CD4-positive, CD25-positive, alpha-beta regulatory T cell (primary cell): ENCODE measurements at places on chromosomes 7 and 10. TPM values are rescaled to one million over a fixed set of nuclear protein-coding genes. Genes with fewer than 3 reads are reported as not detected.

FAM13C gene
- not detected for total RNA-seq

- no peak for DNase-seq
Observed at GRCh38 chr10:63210611-63211196, 77.6 kb downstream of the NRBF2 start.

DNA sequence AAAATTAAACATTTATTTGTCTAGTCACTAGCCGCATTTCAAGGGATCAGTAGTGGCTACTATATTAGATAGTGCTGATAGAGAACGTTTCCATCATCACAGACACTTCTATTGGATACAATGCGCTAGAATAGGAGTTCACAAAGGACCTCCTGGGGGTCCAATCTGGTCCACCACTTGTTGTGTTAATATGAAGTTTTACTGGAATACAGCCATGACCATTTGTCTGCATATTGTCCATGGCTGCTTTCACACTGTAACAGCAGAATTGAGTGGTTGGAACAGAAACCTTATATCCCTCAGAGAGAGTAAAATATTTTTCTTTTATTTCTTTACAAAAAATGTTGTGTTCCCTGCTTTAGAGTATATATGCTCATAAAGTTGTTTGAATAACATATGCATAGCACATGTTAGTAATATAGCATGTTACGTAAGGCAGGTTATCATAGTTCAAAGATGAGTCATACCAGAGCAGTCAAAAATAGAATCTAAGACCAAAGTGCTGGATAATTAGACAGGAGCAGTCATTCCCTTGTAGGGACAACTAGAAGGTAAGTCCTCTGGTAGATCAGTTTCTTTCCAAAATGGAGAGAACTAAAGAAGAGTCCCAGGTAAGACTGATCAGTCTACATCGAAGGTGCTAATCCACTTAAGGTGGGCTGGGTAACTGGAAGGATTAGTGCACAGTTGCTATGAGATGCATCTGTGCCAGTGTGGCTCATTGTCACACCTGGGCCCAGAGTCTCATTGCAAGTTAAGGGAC is 14.9 kb downstream of the BZW2 start:
- no peak for DNase-seq

TMEM196 gene
- not detected for total RNA-seq

KCNH2 gene
- total RNA-seq, result 3.5 TPM

PDLIM1 gene
- 7.3 TPM for total RNA-seq

DNA sequence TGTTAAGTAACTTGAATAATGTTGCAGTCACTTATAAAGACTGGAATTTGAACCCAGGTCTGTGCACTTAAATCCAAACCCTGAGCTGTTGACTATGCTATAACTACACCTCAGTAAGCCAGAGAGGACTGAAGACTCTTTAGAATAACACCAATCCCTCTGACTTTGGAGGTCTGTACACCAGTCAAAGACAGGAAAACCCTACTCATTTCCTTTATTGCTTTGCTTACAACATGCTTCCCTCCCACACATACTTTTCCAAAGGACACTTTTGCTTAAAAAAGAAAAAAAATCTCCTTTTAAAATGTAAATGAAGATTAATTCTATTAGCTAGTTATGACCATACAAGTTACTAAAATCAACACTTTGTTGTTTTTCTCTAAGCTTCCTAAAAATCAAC is 184.7 kb upstream of the KCTD7 start:
- no peak for DNase-seq

GRCh38 chr7:98870121-98870651 is 372 bp upstream of the TMEM130 start:
- peak; percentile 49 for DNase-seq

DNA sequence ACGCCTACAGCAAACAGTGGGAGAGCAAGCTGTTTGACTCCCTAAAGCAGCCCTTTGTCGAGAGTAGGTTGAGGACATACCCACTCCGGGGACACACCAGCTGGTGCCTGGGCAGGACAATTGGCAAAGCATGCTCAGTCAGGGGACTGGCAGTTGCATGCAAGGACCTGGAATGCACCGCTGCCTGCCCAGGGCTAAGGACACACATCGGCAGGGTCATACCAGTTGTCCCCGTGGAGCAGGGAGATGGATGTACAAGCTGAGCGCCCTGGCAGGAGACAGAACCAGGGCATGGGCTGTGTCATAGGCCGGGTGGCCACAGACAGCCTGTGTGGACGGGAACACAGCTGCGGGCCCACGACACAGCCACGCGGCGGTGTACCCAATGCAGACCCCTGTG is 18.3 kb upstream of the ELN start:
- DNase-seq, result no peak

OR2A1 gene
- not detected for total RNA-seq

- DNase-seq, result no peak
Observed at GRCh38 chr7:87359366-87359765, 13.9 kb downstream of the CROT start.

SPDYE11 gene
- total RNA-seq, result not detected

DNA sequence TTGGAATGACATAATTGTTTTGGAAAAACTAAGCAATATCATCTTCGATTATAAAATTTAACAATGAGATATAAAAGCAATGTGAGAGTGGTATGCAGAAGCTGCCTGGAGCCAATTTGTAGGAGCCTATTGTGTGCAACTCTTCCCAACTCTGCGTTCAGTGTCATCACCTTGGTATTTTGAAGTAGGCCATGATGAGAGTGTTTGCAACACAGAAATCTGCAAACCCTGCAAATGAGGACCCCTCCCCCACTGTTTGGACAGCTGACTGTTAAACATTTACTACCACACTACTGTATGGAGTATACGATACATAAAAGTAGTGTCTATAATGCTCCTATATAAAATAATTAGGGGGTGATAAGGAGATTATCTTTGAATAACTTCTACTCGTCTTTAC is 531.3 kb downstream of the ATRNL1 start:
- no peak for DNase-seq

NXPH1 gene
- not detected for total RNA-seq

DNA sequence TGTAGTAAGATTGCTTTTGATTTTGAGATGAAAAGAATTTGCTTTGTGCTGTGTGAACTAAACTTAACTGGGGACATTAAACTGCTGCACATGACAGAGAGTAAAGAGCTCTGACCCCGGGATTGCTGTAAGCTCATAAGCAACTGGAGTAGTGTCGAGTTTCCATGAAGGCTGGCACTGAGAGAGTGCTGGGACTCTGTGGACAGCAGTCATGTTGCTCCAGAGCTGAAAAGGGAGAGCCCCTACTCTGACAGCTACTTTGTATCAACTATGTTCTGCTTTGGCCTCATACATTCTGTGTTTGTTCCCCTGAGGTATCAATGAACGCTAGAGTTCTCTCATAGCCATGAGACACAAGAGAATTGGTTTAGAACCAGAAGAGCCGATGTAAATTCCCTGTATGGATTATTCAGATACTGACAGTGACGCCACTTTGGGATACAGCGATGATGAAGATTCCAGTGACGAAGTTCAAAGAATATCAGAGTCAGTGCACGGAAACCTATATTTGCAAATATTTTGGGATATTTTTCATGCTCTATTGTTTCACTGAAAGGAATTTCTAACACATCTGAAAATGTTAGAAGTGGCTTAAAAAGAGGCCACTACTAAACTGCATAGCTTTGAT is 185.9 kb upstream of the DKK1 start:
- DNase-seq, result no peak

- DNase-seq, result no peak
Observed at GRCh38 chr7:158702196-158702595, 2.4 kb downstream of the NCAPG2 start.

POLD2 gene
- 37.1 TPM for total RNA-seq

SLC26A5 gene
- total RNA-seq, result not detected

DNA sequence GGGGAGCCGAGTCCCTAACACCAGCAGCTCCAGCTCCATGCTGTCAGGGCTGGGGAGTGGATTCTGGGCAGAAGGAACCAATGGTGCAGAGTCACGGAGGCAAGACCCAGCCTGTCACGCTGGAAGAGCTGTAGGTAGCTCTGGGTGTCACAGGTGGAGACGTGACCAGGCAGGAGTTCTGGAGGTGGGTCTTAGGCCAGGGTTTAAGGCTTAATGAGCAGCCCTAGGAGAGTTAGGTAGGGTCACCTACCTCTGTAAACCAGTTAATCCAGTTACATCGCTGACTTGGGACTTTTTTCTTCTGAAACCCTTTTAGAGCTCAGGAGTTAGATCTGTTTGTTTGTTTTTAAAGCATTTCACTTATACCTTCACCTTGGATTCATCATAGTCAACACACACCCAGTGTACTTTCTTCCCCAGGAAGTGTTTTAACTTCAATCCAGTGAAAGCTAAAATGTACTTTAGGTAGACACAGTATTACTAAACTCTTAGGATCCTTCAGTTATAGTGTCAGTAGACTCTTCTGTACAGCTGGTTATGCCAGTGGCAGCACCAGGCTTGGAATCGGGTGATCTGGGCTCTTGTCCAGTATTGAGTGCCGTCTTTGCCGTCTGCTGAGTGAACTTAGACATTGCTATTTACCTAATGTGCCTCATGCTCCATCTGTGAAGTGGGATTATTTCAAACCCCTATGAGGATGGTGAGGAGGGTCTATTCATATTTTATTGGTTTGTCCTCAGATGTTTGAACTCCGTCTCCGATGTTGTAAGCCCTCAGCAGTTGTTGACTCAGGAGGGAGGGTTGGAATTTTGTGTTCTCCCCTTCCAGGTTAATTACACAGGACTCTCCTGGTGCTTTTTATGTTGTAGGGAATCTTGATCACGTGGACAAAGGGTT is 31.0 kb downstream of the TACR2 start:
- no peak for DNase-seq

OR2A5 gene
- not detected for total RNA-seq

TMEM236 gene
- 0.10 TPM for total RNA-seq

- no peak for DNase-seq
Observed at GRCh38 chr7:48664241-48664640, 260.1 kb upstream of the CDC14C start.

SEMA4G gene
- 1.1 TPM for total RNA-seq

ZNF37A gene
- total RNA-seq, result 18.8 TPM

AKR1C1 gene
- 1.4 TPM for total RNA-seq

AGBL3 gene
- 1.0 TPM for total RNA-seq

DNA sequence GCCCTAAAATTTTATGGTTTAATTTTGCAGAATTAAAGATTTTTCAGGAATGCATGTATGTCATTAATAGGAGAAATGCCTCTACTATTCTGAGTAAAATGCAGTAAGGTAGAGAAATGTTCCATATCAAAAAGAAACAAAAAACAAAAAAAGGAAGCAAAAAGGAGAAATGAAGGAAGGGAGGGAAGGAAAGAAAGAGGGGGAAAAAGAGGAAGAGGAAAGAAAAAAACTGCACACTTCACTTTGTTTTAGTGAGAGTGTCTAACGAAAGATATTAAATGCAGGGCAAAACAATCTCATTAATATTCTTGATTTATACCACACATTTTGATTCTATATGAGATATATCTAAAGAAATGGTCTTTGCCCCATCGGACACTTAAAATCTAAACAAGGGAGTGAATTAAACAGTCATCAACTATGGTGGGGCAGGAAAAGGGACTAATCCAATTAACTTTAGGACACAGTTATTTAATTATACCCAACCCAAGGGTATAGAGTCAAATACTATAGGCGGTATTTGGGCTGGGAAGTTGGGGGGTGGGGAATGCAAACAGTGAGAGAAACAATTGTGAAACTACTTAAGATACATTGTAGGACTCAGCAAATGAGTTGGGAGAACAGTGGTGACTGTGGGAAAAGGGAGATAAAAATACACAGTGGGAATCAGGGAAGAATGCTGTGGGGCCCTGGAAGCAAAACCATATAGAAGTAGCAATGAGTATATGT is 27.0 kb downstream of the IMMP2L start:
- no peak for DNase-seq

ADIRF gene
- total RNA-seq, result not detected

GRCh38 chr7:12766416-12766815 is 79.0 kb downstream of the ARL4A start:
- no peak for DNase-seq

- DNase-seq, result no peak
Observed at GRCh38 chr10:5381187-5381586, 16.4 kb downstream of the UCN3 start.

CCT6A gene
- 42.0 TPM for total RNA-seq

TFPI2 gene
- 0.96 TPM for total RNA-seq

- DNase-seq, result no peak
Observed at GRCh38 chr7:55156919-55157763, 138.3 kb downstream of the EGFR start.

DNA sequence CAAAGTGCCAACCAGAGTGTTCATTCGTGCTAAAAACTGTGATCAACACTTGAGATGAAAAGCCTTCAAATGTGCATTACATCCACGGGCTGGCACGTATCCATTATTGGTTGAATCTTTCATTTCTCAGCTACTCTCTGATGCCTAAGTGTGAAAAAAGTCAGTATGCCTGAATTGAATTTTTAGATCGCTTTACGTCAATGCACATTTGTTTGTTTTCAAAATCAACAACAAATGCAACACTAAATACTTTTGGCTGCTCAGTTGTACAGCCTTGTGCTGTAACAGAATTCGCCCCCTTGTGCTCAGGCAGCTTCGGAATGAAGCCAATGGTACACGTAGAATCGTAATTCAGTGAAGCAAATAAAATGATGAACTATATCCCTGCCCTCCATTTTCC is 446.5 kb upstream of the NRP1 start:
- DNase-seq, result no peak

GRCh38 chr10:6920072-6921019 is 340.3 kb upstream of the PRKCQ start:
- DNase-seq, result peak; percentile 65

DNA sequence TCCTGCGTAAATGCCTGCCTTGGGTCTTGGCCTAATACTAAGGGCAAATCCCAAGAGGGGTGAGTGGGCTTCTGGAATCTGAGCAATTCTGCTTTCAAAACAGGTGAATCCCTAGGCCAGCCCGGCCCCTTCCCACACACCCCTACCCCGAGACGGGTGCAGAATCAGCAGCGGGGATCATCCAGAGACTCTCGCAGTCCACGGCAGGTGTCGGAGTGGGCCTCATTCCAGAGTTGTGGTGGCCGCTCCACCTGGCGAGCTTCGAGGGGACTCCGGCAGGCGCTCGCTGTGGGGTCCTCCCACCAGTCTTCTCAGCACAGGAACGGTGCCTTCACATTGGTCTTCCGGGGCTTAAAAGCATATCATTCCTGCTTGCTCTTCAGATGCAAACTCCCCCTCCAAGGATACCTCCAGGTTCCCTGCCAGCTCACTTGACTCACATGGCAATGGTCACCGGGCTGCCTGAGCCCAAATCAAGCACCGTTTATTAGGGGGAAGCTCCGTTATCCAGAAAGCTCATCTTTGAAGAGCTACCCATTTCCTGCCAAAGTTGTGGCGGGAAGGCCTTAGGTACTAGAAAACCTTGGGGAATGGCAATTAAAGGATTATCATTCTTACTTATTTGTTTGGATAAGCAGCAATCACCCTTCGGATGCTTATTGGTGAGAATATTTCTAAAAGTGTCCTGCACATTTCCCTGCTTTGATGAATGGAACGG is 67.6 kb downstream of the PRKAG2 start:
- no peak for DNase-seq

DNA sequence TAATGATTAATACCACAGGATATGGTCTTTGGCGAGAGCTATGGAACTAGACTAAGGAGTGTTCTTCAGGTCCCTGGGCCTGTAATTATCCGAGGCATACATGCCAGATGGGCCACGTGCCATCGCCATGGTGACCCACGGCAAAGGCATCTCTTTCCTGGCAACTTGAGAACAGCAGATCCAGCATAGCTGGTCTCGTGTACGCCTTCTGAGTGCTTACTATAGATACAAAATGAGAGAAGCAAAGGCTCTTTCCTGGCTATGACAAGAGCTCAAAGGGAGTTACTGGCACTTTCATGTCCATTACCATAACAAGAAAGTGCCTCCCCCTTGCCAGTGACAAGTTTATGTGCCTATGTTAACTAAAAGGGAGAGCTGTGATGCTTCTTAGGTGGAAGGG is 26.0 kb upstream of the GLI3 start:
- no peak for DNase-seq

GRCh38 chr7:151382079-151382885 is 27.6 kb downstream of the WDR86 start:
- peak; percentile 8 for DNase-seq

DPYSL4 gene
- 1.2 TPM for total RNA-seq
